ENCODE measurements at places on chromosomes 2 and 18.

DNA sequence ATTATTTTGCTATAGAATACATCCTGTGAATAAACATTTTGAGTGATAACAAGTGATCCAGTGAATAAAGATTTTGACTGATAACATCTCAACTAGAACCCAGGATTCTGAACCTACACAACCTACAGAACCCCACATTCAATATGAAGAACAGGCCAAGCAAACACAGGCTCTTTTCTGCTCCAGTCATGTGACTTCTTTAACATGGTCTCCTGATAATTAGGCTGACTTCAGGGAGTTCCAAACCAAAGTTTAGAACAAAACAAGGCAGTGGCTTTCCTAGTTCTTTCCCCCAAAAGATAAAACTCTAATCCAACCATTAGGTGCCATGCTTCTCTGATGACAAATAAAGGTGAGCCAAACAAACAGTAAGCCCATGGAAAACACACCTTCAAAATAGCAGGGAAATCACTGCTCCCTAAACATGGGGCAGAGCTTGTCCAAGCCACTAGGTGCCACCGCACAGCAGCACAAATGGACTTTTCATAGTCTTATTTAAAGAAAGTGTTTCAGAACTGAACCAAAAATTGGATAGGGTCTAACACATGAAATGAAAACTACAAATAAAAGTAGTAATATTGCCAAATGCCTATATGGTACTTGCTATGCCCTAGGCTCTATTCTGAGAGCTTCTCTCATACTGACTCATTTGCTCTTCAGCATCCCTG lies 95.3 kb downstream of the EVA1A start:
- DNase-seq = no peak

DNA sequence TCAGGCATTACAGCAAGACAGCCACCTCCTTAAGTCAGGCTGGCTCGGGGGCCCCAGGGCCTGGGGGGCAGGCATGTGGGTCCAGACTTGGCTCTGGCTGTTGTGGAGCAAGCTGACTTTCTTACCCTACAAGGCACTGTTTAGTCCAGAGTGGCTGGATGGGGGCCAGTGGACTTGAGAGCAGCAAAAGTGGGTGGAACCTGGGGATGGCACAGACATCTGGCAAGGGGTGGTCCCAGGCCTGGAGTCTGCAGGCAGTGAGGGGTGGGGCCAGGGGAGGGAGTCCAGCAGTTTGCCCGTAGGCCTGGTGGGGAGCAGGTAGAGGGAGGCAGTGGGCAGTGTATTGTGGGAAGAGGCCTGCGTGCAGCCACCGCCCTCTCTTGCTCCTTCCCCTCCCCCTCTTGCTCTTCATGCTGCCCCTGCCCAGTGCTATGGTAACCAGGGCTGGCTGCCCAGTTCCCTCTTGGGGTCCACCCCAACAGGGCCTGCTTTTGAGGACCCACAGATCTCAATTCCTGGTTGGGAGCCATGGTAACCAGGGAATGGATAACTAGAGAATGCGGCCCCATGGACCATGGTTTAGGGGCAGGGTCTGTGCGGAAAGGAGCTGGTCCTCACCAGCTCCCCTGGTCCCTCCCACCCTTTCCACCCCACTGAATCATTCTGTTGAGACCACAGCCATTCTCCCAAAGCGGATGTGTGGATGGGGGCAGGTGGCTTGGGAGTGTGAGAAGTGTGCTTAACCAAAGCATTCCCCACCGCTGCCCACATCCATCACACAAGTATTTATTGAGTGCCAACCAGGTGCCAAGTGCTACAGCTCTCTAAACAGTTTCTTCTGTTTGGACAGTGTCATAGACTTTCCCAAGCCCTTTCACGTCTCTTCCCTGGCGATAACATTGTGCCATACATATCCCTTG lies 19.3 kb downstream of the SPEG start:
- DNase-seq = no peak

DNA sequence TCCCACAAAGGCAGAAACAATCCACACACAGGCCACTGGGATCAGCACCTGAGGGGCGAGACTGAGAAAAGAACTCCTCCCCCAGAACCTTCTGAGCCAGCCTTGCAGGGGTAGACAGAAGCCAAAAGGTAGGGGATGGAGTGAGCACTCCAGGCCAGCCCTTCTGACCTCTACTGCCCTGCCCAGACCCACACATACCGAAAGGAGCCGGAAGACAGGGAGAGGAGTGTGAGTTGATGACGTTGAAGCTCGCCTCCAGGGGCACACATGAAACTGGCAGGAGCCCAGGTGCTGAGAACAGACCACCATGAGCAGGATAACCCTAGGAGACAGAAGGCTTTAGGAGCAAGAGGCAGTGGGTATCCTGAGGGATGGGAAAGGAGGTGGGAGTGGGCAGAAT lies 1.8 kb downstream of the SLC23A3 start:
- no peak for DNase-seq

DNA sequence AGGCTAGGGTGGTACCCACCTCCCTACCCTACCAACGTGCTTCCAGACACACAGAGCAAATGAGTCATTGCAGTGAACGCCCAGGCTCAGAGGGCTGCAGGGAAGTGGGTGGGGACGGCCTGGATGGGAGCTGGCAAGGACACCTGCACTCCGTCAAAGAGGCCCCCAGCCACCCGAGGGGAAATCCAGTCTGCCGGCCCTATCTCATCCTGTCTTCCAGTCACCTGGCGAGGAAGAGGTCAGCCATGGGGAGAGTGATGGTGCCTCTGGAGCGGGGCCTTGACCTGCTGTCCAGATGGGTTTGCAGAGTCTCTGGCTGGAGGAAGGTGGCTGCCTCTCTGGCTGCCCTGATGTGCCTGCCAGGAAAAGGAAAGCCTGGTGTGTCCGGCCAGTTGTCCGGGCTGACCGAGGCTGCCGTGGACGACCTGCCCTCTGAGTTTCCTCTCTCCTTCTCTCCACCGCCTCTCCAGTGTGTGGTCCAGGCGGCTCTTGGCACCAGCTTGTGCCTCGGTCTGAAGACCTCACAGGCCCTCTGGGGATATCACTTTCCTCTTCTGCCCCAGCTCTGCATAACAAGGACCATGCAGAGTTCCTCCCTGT lies 209.7 kb upstream of the COPS8 start:
- DNase-seq = no peak

DNA sequence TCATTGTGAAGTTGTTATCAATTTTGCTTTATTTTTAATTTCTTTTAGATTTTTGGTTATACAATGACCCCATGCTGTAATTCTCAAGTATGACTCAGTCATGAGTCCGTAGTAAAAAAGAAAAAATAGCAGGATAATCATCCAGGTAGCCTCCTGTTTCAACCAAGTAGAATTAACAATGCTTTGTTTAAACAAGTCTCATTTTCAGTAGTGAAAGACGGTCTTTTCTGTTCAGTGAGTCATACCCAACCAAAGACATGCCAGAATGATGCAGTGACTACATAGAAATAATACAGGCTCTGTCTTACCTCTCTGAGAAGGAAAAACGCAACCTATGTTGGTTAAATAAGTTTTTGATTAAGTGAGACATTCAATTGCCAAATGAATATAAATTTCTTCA lies 67.8 kb upstream of the DSC1 start:
- no peak for DNase-seq

- no peak for DNase-seq
These were observed 13.3 kb upstream of the LCLAT1 start for GRCh38 chr2:30433541-30434299.

DNA sequence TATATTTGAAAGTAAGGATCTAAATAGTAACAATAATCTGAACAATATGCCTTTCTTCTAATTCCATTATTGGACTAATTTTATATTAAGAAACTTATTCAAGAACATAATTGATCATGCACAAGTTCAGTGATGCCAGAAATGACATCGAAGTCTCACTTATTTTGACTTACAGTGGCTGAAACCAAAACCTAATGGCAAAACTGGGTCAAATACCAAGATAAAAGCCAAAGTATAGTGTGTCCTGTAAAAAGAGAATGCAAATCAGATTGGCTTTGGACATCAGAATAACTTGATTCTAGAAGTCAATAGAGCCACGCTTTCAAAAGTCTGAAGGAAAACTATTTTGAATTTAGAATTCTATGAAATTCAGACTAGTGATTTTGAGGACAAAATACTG lies 137.2 kb downstream of the FTCDNL1 start:
- no peak for DNase-seq

GRCh38 chr2:240925191-240925567 lies 19.0 kb downstream of the CROCC2 start:
- peak; percentile 14 for DNase-seq

DNA sequence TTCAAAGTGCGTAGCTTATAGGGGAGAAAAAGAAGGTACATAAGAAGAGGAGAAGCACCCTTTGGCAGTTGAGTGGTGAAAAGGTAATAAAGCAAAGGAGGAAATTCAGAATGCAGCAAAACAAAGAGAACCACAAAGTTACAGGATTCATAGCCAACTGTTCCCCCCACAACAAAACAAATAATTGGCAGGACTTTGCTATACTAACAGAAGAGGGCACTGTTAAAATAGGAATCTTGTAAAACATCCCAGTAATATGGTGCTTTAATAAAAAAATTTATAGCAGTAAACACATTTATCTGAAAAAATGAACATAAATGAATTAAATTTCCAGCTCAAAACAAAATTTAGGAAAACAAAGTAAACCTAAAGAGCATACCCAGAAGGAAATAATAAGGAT lies 42.3 kb downstream of the R3HDM1 start:
- no peak for DNase-seq

DNA sequence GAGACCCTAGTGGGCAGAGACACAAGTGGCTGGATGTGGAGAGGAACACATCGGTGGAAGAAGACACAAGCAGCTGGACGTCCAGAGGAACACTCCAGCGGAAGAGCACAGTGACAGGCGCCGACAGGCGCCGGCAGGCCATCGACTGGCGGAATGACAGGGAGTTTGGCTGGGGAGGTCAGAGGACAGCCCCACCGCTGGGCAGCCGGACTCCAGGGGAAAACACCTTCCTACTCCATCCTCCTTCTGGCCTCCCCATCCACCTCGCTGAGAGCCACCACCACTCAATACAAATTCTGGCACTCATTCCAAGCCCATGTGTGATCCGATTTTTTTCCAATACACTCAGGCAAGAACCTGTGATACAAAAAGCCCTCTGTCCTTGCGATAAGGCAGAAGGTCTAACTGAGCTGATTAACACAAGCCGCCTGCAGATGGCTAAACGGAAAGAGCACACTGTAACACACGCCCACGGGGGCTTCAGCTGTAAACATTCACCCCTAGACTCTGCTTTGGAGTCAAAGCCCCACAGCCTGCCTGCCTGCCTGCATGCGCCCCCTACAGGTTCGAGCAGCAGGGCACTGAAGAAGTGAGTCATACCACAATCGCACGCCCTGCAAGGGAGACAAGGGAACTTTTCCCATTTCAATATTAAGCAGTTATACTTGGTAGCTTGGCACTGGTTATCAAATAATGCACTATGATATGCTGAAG lies 50.2 kb upstream of the LRP1B start:
- DNase-seq = no peak

GRCh38 chr2:20169796-20170703 lies 54.9 kb downstream of the SDC1 start:
- no peak for DNase-seq

DNA sequence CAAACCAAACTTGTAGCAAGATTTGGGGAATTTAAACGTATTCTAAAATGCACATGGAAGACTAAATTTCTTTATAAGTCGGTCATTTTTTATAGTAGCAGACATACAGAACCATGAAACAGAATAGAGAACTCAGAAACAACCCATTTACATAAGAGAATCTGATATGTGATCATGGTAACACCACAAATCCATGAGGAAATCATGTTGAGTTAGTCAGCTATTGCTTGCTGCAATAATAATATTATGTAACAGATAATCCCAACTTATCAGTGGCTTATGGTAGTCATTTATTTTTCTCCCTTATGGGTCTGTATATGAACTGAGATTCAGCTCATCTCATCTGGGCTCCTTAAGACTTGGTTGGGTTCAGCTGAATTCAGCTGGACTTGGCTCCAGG lies 103.4 kb upstream of the SERTAD2 start:
- DNase-seq = no peak

- DNase-seq = no peak
These were observed 120.5 kb downstream of the GULP1 start for GRCh38 chr2:188412190-188412589.

DNA sequence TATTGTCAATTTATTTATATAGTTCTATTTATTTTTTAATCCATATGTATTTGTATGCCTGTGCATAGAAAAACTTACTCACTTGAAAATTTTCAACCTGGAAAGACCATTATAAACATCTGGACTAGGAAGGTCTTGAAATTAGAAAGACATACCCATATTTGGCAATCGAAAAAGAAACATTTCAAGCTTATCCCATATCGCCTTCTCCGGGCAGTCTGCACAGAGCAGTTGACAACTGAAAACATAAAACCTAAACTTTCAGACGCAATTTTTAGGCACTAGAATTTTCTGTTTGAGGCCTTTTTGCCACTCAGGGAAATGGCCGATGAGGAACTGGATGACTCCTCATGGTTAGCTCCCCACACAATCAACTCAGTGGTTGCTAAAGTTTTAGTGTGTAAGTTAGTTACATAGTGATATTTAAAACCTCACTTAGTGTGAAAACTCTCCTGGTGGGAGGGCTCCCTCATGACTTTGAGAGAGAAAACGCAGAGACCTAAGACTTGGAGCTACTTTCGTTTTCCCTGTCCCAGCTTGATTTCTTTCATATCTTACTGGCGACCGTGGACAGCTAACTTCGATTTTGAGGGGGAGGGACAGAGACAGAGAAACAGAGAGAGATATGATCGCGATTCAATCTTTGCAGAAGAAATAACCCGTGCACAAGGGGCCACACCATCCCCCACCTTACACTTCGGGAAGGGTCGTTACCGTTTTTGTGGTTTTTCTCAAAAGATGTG lies 3.2 kb upstream of the HOXD12 start:
- DNase-seq = no peak

DNA sequence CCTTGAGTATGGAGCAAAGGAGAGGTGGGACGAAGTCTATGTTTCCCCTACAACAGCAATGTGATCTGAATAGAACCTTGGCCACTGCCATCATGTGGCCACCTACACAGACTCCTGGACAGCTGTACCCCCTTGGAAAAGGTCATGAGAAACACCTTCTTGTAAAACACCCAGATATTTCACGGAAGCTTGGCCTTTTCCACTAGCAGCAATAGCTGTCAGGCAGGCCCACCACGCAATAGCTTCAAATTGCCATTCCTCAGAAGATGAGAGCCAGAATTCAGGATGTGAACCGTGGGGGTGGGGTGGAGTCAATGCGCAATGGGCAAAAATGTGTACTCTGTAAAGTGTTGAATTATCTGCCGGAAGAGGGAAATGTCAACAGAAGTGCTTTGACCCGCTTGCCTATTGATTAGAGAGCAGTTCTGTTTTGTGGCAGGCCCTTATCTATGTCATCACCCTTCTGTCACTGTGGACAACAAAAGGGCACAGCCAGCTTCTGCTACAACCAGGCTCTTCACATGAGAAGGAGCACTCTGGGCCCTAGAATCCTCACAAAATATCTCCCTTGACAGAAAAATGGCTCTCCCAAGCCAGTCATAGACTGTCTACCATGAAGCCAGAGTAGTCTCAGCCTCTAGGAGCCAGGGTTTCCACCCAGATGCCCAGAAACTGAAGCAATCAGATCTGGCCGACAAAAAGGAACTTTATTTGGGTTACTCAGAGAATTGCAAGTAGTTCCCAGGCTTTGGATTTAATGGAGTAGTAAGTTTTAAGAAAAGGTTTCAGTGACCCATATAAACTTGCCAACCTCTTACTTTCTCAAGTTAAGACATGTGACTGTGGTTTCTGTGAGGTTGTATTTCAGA lies 9.5 kb downstream of the INPP1 start:
- no peak for DNase-seq
